ENCODE measurements at places on chromosomes 11 and 22.

GRCh38 chr11:789943-790342 is at the start of gene CEND1:
TSS of gene CEND1 (minus strand) at chr11:790090. CDS start at chr11:788576, 1,514 bp downstream.
- DNase-seq = peak; percentile 43

DNA sequence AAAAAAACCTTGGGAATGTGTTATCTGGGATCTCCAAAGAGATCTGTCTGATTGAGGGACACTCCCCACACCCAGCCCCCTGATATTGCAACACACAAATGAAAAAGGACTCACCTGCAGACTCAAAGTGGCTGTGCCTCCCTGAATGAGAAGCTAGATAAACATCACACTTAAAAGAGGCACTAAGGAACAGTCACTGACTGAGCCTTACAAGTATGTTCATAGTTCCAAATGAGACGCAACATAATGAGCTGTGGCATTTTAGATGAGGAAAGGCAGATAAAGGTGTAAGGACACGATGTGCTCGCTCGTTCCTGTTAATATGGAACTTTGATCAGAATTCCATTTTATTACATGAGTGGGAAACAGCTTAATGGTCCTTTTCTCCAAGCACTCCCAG is 21.0 kb upstream of the CFAP300 start:
- no peak for DNase-seq

- DNase-seq = no peak
Measured at GRCh38 chr11:59216641-59217564, 4.2 kb upstream of the MPEG1 start.

DNA sequence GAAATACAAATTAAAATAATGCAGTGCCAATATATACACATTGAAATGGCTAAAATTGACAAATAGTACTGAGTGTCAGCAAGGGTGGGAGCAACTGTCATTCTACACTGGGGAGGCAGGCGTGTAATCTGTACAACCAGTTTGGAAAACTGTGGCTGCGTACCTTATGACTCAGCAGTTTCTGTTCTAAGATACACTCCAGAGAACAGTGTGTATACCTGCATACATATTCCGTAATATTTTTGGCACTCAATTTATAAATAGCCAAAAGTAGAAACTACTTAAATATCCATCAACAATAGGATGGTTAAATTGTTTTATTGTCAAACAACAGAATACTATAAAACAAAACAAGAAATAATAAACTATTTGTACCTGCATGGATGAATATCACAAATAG is 57.6 kb downstream of the RNF169 start:
- DNase-seq = no peak

GRCh38 chr11:29095821-29096220 is 921.0 kb downstream of the KCNA4 start:
- no peak for DNase-seq

DNA sequence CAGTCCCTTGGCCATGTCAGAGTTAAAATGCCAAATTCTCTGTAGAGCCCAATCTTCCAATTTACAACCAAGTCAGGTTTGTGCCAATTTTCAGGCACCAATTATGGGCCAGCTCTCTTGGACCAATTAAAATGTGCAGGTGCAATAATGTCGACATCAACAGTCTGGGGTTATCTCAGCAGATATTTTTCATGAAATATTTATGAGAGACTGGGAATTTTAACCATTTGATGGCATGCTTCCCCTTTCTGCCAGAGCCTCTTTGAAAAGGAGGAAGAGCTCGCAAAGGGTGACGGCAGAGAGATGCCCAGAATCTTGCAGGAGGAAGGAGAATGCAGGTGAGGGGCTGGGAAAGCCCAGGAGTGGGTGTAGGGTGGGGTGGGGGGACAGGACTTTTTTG is 100.8 kb upstream of the SYT13 start:
- no peak for DNase-seq

DNA sequence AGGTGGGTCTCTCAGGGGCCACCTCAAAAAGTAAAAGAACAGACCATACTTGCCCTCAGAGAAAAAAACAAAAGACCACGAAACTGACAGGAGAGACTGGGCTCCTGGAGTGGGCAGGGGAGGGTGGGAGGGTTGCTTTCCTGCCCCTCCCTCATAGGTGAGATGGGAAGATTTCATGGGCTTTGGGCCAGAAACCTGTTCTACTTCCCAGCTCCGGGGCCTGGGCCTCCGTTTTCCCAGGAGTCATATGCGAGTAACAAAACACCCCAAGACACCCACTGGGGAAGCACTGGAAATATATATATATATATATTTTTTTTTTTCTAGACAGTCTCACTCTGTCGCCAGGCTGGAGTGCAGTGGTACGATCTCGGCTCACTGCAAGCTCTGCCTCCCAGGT is 31.6 kb downstream of the TTLL1 start:
- no peak for DNase-seq

DNA sequence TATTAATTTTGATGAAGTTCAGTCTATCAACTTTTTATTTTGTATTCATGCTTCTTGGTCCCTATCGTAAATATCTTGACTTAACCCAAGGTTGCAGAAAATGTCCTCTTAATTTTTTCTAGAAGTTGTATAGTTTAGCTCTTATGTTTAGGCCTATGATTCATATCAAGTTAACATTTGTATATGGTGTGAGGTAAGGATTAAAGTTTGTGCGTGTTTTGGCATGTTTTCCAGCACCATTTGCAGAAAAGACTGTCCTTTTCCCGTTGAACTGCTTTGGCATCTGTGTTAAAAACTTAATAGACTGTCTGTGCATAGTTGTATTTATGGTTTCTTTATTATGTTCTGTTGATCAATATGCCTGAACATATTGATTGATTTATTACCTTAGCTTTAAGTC is 42.3 kb downstream of the ARHGEF12 start:
- DNase-seq = no peak

- no peak for DNase-seq
Measured at GRCh38 chr11:240315-240714, 3.5 kb downstream of the PSMD13 start.

DNA sequence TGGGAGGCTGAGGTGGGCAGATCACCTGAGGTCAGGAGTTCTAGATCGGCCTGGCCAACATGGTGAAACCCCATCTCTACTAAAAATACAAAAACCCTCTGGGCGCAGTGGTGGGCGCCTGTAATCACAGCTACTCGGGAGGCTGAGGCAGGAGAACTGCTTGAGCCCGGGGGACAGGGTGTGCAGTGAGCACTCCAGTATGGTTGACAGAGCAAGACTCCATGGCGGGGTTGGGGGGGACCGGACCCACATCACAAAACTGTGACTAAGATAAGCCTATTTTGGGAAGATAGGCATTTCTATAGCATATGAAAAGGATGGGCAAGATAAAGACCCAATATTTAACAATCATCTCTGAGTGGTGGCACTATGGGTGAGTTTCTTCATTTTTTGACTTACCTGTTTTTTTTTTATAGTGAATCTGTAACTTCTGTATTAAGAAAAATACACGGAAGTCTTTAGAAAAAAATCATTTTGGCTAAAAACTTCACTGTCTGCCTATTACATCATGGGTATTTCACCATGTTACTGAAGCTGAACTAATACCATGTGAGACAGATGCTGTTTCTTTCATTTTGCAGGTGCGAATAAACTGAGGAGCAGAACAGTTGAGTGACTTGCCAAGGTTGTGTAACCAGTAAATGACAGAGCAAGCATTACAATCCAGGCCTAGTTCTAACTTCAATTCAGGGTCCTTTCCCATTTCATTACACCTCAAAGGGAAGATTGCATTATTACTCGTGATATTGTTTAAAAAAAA is 2.5 kb downstream of the CELF1 start:
- no peak for DNase-seq

GRCh38 chr11:83073258-83073657 is 1.6 kb upstream of the RAB30 start:
- DNase-seq = no peak

- no peak for DNase-seq
Measured at GRCh38 chr11:31757260-31757835, 53.8 kb downstream of the PAX6 start.

- no peak for DNase-seq
Measured at GRCh38 chr11:105132716-105133511, 6.7 kb downstream of the CARD18 start.

GRCh38 chr11:68269414-68270081 is 2.2 kb downstream of the C11orf24 start:
- DNase-seq = no peak

DNA sequence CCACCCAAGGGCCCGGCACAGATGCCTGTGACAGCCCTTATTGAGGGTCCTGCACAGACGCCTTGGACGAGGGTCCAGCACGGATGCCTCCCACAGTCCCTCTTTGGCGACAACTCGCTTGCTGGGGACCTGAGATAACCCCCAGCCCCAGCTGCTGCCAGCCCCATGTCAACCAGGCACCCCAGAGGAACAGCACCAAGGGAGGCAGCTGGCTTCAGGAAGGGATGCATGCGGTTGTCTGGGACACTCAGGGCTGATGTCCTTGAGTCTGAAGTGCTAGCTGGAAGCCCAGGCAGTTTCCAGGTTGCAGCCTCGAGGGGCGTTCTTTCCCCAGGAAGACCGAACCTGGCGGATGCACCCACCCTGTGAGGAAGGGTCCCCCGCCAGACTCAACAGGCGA is 33.8 kb downstream of the MOB2 start:
- no peak for DNase-seq

GRCh38 chr22:43831561-43832392 is 19.7 kb upstream of the EFCAB6 start:
- DNase-seq = no peak

DNA sequence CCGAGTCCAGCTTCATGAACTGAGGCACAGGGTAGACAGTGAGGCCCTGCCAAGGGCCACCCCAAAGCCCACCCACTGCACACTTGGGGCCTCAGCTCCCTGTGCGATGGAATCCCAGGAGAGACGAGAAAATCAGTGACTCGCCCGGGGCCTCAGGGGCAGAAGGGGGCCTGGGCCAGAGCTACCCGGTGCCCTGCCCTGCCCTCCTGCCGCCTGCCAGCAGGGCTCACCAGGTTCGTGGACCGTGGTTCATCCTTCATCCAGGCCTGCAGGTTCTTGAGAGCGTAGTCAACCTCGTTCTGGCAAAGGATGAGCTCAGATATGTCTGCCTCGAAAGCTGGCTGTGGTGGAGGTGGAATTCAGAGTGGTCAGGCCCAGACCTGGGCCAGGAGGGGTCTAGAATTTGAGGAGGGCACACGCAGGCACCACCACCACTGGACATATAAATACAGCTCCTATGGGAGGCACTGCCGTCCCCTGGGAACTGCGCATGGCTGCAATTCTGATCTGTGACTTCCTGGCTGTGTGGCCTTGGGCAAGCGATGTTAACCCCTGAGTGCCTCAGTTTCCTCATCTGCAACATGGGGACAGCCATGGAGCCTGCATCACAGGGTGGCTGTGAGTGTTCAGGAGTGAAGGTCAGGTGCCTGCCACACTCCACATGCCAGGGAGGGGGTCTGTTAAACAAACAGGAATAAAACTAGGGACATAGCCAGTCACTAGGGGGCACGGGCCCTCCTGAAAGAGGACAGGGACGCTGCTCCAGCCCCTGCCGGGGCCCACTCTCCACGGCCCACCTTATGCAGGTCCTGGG is 7.5 kb downstream of the ALDH3B2 start:
- no peak for DNase-seq

DNA sequence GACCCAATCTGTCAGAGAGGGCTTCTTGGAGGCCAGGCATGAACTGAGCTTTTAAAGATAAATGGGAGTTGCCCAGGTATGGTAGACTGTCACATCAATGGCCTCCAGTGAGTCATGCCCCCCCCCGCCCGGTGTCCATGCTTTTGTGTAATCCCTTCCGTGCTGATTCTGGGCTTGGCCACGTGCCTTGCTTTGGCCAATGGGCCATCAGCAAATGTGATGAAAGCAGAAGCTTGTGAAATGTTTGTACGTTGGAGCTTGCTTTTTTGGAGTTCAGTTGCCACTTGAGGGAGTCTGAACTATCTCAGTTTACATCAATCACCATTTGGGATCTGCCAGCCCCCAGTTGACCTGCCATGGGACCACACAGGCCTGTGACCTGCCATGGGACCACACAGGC is 4.3 kb upstream of the THY1 start:
- DNase-seq = no peak

- no peak for DNase-seq
Measured at GRCh38 chr11:64321026-64321425, 3.1 kb downstream of the PRDX5 start.

DNA sequence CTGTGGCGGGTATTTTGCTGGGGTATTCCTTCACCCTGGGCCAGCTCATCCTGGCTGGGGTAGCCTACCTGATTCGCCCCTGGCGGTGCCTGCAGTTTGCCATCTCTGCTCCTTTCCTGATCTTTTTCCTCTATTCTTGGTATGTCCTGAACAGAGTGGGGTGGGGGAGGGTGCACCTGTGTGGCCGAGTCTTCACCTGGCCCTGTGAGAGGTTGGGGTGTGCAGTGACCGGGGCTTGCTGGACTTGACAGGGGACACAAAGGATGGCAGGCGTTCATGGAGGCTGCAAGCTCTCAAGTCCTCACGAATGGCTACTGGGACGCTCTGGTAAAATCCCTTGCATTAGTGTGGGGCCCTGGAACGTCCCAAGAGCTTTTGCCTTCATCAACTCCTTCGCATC is 39.3 kb downstream of the CAPN1 start:
- DNase-seq = no peak

DNA sequence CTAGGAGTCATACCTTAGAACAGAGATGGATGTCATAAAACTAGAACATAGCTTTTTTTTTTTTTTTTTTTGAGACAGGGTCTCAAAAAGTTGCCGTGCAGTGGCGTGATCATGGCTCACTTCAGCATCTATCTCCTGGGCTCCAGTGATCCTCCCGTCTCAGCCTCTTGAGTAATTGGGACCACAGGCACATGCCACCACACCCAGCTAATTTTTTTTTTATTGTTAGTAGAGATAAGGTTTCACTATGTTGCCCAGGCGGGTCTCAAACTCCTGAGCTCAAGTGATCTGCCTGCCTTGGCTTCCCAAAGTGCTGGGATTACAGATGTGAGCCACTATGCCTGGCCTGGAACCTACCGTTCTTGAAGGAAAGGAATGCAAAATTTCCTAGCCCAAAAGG is 8.8 kb upstream of the CEP295 start:
- no peak for DNase-seq

- no peak for DNase-seq
Measured at GRCh38 chr11:13225038-13226001, 52.3 kb upstream of the BMAL1 start.

- DNase-seq = no peak
Measured at GRCh38 chr11:26702406-26702805, 19.5 kb downstream of the SLC5A12 start.

- no peak for DNase-seq
Measured at GRCh38 chr11:70226967-70227366, 23.9 kb downstream of the FADD start.

GRCh38 chr11:91650802-91651201 is 573.8 kb upstream of the FAT3 start:
- DNase-seq = no peak

- DNase-seq = no peak
Measured at GRCh38 chr11:112949781-112950575, 11.2 kb upstream of the NCAM1 start.

GRCh38 chr22:28108851-28109250 is 189.8 kb upstream of the PITPNB start:
- no peak for DNase-seq

DNA sequence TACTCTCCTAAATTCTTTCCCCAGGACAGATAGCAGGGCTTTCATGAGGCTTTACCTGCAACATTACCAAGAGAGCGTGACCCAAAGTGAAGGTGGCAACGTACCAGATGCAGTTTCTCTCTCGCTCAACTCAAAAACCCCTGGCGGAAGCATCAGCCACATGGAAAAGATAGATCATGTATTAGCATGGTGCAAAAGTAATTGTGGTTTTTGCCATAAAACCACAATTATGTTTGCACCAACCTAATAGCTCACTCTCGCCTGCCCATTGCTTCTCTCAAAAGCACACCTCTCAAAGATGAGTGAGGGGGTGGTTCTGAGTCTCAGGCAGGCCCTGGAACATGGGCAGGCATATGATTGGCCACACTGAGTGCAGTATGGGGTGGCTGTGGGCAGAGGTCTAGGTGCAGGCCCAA is 7.0 kb downstream of the MS4A6A start:
- no peak for DNase-seq
